Adipocyte (in vitro differentiated cells): ENCODE measurements at places on chromosomes 7 and 10.

DNA sequence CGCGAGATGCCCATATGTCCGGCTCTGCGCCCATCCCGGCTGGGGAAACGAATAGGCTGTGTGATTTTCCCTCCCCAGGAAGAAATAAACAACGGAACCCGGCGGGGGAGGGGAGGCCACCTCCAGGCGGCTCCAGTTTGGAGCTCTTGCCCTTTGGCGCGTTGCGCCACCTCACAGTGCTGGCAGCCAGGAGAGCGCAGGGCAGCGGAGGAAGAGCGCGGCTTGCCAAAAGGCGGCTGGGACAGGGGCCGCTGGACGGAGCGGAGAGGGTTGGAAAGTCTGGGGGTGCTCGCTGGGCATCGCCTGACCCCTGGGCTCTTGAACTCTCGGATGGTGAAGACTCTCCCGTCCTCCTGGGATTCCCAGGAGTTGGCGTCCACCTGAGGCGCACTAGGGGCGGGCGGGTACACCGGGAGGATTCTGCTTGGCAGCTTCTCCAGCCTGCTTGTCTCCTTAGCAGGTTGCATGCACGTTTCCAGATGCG is 5.3 kb upstream of the NEUROG3 start:
- DNase-seq, result no peak

DNA sequence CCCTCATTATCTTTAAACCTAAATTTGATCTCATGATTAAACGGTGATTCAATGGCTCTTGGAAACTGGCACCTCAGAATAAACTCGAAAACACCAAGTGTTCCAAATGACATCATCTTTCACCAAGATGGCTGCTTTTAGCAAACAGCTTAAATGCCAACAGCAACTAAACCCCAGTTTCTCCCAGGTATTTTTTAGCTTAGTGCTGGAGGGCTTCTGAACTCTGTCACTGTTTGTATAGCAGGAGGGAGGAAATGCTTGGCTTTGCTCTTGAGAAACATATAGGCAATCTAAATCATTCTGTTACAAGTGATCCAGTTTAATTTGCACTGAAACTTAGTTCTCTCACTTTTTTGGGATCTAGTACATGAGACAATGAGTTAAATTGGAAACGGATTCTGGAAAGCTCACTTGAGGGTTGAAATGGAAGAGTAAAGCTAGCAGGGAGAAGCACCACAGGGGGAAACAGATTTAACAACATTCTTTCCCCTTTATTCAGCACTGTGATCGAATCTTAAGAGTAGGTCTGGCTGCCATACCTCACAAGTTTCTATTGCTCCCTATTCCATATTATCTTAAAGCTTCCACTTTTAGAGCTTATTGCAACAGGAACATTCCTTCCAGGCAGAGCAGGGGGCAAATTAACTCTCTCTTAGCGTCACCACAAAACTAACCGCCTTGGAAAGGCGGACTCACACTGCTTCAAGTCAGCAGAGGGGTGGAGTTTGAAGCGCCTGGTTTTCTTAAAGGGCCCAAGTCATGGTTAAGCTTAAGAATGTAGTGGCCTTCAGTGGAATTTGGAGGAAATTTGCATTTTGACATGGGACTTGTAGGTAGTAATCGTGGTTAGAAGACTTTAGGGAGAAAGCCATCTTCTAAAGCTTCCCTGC is 1.8 kb upstream of the CCDC6 start:
- peak; percentile 90 for DNase-seq

DNA sequence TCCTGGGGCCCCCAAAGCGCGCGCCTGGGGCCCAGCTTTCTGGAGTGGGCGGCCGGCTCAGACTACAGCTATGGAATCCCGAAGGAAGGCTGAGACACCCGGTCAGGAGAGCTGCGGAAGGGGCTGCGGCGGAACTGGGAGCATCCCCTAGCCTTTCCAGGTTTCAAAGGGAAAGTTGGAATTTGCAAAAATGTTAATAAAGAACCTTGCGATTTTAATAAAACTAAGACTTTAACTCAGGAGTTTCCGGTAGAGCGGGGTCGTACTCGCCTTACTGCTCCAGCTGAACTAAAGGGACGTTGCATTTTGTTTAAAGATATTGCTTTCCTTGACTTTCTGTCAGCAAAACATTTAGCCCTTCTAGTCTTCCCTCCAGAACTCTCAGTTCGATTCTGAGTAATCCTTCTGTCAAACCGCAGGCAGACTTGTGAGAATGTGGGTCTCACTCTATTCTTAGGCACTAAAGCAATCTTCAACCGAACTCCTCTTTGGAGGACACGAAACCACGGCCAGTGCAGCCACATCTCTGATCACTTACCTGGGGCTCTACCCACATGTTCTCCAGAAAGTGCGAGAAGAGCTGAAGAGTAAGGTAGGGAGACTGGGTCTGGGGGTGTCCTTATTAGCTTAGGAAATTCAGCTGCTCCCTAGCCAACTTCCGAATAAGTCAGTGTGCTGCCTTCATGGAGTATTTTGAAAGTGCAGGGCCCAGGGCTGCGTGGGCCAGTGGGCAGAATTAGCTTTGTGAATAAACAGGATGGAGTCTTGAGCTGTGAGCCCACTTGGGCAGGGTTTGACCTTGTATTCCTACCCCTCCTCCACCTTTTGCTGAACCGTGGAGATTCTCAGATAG is 1.9 kb downstream of the CYP26A1 start:
- no peak for DNase-seq

DNA sequence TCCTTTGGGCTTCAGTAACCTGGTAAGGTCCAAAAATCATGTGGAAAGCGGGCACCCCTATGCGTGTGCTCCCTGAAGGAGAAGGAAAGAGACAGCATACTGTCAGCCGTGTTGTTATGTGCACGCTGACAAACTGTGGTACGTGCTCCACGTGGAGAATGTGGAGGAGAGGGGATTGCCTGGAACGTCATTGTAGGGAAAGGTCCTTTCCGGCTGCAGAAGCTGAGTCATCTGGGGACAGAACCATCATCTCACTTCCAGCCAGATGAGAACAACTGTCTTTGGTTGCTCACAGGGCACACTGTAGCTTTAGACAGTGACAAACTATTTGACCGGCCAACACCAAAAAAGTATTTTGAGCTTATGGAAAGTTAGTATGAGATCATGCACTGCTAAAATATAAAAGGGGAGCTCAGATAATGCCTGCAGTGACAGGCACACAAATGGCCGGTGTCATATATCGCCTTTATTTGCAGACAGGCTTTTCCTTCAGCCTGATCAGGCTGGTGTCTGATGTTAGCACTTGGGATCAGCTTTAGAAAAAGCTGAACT is 38.8 kb upstream of the GRB10 start:
- peak; percentile 3 for DNase-seq

GRCh38 chr7:3239291-3239691 is 61.8 kb upstream of the SDK1 start:
- no peak for DNase-seq
